Upper lobe of left lung (tissue), 6 donors: ENCODE measurements at places on chromosomes 1 and 21. TPM values are rescaled to one million over a fixed set of nuclear protein-coding genes. Genes with fewer than 3 reads are reported as not detected.

DNA sequence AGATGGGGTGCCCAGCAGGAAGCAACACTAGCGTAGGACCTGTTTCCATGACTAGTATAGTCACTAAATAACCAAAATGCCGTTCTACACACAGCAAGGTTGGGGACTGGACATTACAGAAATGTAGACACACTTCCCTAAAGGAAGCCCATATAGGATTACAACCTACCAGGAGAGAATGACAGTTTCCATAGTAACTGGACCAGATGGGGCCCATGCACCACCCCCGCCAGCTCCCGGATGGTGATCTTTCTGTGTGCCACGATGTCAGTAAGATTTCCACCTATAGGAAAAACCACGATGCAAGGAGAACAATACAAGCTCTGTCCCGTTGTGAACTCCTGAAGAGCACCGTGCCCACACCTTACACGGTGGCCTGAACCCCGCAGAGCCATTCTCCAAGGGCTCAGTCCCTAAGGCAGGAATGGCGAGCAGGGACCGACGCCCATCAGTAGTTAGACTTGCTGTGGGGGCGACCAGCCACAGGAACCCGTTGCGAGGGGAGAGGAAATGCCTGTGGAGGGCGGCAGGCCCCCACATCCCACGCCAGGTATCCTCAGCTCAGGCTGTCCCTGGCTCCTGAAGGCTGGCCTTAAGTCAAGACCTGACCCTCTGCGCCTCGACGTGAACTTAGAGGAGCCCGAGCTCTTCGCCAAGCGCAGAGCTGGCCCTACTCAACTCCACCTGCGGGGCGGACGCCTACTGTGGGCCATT is 13.6 kb upstream of the CEP85 start:
- DNase-seq = peak; percentile 46

Gene AMY1A
- 3.3 TPM for total RNA-seq

DNA sequence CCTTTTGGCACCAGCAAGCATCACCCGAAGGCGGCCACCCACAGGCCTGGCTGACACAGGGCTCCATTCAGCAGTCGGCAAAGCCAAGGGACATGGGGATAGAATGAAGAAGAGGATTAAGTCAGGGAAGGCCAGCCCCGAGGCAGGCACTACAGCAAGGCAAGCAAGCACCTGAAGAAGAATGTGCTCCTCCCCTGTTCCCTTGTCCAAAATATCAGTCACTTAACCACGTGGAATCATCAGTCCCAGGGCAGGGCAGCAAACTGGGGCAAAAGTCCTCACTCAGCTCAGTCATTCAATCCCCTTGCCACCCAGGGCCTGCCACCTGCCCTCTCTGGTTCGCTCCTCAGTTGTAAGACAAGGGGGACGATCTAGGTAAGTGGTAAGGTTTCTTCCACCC is 9.3 kb downstream of the KANK4 start:
- no peak for DNase-seq

GRCh38 chr1:202121006-202121405 is 1.7 kb upstream of the GPR37L1 start:
- DNase-seq = no peak

Gene GIPC2
- 1.5 TPM for total RNA-seq

DNA sequence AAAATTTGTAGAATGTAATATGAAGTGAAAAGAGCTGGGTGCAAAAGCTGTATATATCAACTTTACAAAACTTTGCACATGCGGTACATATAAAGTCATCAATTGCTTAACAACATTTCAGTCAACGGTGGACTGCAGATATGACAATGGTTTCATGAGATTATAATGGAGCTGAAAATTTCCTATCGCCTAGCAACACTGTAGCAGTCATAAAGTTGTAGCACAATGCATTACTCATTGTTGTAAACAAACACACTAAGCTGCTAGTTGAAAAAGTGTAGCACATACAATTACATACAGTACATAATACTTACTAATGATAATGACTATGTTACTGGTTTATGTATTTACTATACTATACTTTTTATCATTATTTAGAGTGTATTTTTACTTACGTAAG is 64.0 kb downstream of the RGS7 start:
- DNase-seq = no peak

Gene TFF3
- total RNA-seq = 19.9 TPM

DNA sequence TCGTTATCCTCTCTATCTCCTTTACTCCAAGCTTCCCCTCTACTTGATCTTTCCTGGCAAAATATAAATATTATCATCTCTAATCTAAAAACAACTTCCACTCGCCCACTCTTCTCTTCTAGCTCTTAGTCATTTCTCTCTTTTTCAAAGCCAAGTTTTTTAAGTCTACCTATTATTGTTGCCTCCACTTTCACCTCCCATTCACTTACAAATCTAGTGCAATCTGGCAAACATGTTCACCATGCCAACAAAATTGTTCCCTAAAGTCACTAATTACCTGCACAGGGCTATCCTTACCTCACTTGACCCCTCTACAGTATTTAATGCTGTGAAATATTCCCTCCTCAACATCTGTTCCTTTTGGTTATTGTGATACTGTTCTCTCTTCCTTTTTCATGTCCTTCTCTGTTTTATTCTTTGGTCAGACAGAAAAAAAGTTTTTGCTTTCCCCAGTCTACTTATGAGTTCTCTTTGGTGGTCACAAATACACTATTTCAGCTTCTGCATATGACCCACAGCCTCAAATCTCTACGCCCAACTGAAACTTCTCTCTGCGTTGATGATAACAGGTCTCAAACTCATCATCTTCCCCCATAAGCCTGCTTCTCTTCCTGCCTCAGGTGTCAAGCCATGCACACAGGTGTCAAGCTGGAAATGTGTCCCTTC is 31.9 kb upstream of the RAP1A start:
- DNase-seq = no peak

Gene KRTAP13-2
- total RNA-seq = not detected

Gene TCHH
- total RNA-seq = 0.15 TPM

GRCh38 chr1:114224196-114224907 is 70.7 kb upstream of the SYT6 start:
- no peak for DNase-seq

GRCh38 chr21:32134441-32135130 is 144.3 kb downstream of the MIS18A start:
- DNase-seq = no peak

GRCh38 chr1:244302876-244303609 is 148.7 kb downstream of the ADSS2 start:
- DNase-seq = peak; percentile 64

Gene NCAM2
- 2.7 TPM for total RNA-seq

GRCh38 chr1:65882076-65882475 is 89.4 kb downstream of the PDE4B start:
- no peak for DNase-seq

DNA sequence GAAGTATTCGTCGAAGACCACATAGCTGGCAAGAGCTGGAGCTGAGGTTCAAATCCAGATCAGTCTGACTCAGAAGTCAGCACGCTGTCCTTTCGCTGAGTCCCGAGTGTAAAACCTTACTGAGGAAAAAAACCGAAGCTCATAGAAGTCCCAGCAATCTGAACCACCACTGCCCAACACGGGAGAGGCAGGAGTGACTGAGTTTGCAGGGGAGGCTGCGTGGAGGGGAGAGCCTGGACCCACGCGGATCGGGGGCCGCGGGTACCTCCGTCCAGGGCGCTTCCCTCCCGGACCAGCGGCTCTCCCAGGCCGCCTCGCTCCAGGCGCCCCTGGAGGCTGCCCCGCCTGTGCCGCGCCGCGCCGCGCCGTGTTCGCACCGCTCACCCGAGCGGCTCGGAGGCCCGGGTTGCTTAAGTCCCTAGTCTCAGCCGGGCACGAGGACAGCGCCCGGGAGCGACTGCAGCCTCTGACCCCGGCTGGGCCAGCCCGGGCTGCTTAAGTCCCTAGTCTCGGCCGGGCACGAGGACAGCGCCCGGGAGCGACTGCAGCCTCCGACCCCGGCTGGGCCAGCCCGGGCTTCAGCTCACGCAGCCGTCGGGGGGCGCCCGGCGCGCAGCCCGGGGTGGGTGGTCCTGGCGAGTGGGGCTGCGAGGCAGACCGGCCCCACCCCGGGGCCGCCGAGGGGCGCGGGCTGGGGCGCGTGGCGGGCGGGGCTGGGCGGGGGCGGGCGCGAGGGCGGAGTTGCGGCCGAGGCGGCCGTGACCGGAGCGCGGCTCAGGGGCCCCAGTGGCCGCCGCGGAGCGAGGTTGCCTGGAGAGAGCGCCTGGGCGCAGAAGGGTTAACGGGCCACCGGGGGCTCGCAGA is at the start of gene ADAMTSL4:
TSS of gene ADAMTSL4 (plus strand) at position 777 of the 864 bp plus-strand sequence. CDS start 2,881 bp downstream, outside the sequence.
- DNase-seq = peak; percentile 95

DNA sequence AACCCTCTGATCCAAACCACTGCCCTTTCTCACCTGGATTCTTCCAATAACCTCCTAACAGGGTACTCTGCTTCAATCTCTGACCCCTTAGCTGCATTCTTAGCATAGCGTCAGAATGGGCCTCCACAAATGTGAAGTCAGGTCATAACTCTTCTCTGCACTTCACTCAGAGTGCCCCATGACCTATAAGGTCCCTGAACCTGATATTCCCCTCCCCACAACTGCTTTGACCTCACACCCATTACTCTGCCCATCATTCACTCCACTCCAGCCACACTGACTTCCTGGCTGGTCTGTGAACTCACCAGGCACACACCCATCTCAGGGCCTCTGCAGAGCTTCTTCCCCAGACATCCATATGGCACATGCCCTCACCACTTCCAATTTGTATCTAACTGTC is 141.9 kb downstream of the ZNF281 start:
- no peak for DNase-seq

Gene SLC45A1
- total RNA-seq = 0.92 TPM

DNA sequence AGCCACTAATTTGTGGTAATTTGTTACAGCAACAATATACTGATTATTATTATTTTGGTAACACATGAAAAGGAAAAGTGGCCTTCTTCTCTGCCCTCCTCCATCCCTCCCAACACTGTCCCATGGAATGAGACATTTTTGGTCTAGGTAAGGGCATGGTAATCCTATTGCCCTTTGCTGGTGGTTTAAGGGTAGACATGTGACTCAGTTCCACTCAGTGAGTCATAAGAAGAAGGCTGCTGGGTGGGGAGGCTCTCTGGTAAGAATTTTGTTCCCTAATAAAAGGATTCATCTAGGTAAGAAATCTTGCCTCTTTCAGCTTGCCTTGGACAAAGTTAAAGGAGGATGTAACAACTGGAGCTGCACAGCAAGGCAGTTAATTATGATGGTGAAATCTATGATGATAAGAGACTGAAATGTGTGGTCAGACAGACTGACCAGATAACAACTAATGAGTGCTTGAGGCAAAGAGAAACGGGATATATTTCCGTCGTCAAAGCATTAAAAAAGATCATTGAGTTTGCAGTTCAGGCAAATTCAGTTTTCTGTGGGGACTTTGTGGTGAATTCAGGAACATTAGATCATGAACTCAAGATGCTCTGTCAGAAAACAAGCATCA is 232.0 kb upstream of the KCNK2 start:
- no peak for DNase-seq

Gene HSD3B2
- total RNA-seq = 2.1 TPM

GRCh38 chr1:231613419-231614349 is 12.9 kb upstream of the DISC1 start:
- DNase-seq = peak; percentile 47
